ENCODE measurements at places on chromosomes 7 and 10. TPM values are rescaled to one million over a fixed set of nuclear protein-coding genes. Genes with fewer than 3 reads are reported as not detected.
A peak's percentile ranks its signal among the peaks of the same experiment; 100 is the strongest.

DNA sequence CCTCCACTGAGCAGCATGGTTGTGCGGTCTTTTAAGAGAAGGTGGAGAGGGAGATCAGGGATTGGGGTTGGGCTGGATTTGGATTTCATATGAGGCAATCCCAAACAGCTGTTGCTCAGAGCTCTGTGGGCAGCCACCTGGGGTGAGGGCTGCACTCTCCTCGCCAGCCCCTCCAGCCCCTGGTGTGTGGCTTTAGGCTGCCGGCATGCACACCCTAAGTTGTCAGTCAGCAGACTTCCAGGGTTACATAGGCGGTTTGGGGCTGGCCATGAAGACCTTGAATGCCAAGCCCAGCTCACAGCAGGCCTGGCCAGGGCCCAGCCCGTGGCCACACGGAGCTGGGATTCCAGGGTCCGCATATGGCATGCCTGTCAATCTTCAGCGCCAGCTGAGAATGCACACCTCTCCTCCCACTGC is 54.8 kb downstream of the ZMIZ1 start:
- no peak for ATAC-seq

- peak; percentile 97 for ATAC-seq
Observed at GRCh38 chr10:33559105-33559504, 224.6 kb upstream of the NRP1 start.

DNA sequence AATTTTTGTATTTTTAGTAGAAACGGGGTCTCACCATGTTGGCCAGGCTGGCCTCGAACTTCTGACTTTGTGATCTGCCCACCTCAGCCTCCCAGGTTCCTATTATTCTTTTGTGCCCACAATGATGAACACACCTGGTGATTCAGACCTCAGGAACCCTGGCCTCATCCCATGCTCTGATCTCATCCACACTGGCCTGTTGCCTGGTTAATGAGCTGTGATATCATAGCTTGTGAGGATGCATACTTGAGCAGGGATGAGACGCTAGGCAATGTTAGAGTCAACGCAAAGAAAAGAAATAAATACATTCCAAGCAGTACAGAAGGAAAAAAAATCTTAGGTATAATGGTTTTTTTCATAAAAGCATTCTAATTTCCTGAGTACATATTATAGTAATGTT is 82.4 kb upstream of the RNF32 start:
- no peak for ATAC-seq

Gene FAM170B
- 0.14 TPM for total RNA-seq

GRCh38 chr10:77842652-77843212 is 83.8 kb downstream of the DLG5 start:
- ATAC-seq: no peak
